Effector memory CD4-positive, alpha-beta T cell (primary cell): ENCODE measurements at places on chromosomes 7 and 10.

DNA sequence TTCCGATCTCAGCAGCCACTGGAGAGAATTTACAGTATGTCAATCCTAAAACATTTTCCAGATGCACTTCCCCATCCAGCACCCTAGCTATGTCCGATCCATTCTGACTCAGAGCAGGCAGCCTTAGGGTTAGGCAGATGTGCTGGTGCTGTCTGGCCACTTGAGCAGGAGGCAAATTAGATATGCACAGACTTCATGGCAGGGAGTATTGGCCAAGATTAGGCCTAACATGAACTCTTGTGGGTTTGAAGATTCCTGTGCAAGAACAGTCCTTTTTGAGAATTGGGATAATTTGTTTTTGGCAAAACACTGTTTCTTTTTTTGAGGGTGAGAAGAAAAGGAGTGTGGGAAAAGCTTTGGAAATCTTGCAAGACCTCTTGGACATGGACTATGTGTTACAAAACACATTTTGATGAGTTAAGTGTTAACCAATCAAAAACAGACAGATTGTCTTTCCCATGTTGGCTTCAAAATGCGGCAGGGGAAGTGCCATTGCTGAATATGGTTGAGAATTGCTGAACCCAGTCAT is 218.6 kb upstream of the INHBA start:
- DNase-seq = no peak

- DNase-seq = no peak
Measured at GRCh38 chr10:132940791-132941465, 1.4 kb downstream of the CFAP46 start.

DNA sequence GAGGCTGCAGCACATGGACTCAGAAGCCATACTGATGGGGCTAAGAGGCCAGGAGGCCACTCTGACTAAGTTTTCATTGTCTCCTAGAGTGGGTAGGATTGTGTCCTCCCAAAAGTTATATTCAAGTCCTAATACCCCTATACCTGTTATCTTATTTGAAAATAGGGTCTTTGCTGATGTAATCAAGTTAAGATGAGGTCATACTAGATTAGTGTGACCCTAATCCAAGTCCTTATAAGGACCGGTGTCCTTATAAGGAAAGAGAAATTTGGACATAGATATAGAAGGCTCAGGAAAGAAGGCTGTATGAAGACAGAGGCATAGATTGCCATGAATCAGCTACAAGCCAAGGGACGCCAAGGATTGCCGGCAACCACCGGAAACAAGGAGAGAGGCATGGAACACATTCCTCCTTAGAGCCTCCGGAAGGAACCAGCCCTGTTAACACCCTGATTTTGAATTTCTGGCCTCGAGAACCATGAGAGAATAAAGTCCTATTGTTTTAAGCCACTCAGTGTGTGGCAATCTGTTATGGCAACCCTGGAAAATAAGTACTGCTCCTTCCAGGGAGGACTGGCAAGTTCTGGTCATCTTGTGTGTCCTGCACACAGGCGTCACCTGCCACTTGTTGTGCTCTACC is 157.0 kb downstream of the EMX2 start:
- no peak for DNase-seq

GRCh38 chr10:45440511-45441062 is 66.6 kb downstream of the ALOX5 start:
- DNase-seq = no peak

DNA sequence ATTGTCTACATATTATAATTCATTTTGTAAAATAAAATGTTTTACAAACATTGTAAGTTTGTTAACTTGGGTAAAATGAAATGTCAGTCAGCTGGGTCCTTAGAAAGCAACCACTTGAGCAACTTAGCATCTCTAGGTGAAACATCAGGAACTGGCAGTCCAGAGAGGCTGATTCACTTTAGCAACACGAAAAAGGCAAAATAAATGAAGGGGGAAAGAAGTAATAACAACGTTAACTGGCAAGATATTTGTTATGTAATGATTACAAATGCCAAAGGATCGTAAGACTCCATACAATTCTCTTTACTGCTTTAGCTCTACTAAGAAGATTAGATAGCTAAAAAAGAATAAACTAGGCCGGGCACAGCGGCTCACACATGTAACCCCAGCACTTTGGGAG is 5.0 kb downstream of the PDZD8 start:
- DNase-seq = no peak

- no peak for DNase-seq
Measured at GRCh38 chr7:27835376-27835775, 95.4 kb downstream of the TAX1BP1 start.

DNA sequence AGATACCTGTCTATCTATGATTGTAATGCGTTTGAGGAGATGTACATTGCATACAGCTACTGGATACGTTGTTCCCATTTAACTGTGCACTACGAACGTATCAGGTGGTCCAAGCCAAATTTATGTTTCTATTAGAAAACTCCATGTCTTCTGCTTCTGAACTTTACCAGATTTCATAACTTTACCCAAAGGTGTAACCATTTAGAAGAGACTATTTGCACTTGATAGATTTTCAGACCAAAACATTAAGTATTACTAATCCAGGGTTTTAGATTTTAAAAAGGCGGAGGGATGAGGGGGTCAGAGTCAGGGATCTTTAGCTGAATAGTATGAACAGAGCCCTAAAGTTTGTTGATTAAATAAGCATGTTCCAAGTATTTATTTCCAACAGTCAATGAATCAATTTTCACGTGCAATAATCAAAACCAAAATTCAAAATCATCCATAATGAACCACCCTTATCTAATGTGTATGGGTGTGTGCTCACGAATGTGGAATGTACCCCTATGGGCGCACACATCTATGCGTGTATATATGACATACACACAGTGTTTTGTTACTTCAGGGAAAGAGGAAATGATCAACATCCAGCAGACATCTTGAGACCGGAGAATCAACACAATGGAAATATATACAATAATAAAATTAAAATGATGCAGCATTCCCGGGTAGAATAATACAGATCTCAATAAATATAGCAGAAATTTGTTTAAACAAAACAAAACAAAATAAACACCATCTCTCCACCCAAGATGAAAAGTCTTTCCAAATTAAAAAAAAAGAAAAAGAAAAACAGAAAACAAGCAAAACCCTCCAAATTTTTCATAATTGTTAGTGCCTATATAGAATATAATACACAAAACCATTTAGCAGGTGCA is 3.4 kb downstream of the FEZF1 start:
- DNase-seq = no peak

DNA sequence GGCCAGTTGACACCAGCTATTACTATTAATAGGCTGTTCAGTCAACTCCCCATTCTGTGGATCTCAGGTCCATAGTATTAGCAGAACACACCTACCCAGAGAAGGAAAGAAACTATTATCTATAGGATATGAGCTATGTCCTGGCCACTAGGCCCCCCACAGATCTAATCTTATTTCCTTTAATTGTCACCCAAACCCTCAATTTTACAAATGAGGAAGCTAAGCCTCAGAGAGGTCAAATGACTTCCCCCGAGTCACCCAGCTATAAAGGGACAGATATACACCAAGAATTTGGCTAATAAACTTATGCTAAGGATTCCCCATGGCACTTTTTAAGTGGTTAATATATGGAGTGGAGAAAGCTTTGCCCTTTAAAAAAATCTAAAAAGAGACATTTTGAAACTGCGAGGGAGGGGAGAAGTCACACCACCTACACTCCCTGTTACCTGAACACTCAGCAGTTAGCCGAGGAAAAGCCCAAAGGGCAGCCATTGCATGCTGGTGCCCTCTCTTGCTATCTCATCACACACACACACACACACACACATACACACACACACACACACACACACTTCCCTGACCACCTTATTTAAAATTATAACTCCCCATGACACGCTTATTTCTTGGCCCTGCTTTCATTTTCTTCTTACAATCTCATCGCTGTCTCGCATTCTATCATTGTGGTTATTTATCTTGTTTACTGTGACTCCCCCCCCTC is 157.0 kb upstream of the ADO start:
- no peak for DNase-seq

DNA sequence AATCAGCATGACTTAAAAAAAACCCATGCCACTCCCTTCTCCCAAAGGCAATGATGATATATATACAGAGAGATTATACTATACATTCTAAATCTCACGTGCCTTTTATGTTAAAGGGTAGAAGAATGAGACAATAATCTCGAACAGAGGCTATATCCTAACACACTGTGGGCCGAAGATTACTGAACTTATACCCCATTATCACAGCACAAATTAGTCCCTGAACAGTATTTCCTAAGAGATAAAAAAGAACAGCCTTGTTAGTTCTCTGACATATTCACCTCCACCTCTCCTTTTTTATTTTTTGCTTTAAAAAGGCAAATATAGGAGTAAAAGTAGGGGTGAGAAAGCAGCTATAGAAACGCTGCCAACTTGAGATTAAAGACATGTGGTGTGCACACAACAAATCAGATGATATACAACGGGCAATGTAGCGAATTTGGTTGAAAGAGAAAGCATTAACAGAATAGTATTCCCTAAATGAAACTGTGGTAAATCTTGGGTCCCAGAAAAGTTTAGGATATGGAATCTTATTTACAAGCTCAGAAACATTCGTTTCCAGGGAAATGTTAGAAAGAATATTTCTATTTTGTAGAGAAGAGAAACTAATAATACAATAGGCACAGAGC is 69.5 kb downstream of the JMJD1C start:
- no peak for DNase-seq

GRCh38 chr7:144545330-144545729 is 141.8 kb upstream of the NOBOX start:
- no peak for DNase-seq

GRCh38 chr10:110646417-110647135 is 2.4 kb downstream of the RBM20 start:
- DNase-seq = no peak

- no peak for DNase-seq
Measured at GRCh38 chr7:138349841-138350700, 110.0 kb upstream of the TRIM24 start.

- no peak for DNase-seq
Measured at GRCh38 chr10:21184216-21184615, 287.1 kb upstream of the NEBL start.

GRCh38 chr7:92433019-92433418 is 14.3 kb upstream of the GATAD1 start:
- no peak for DNase-seq

- DNase-seq = no peak
Measured at GRCh38 chr10:58189269-58189668, 78.4 kb downstream of the IPMK start.

GRCh38 chr10:126867567-126868365 is 37.5 kb upstream of the DOCK1 start:
- no peak for DNase-seq

DNA sequence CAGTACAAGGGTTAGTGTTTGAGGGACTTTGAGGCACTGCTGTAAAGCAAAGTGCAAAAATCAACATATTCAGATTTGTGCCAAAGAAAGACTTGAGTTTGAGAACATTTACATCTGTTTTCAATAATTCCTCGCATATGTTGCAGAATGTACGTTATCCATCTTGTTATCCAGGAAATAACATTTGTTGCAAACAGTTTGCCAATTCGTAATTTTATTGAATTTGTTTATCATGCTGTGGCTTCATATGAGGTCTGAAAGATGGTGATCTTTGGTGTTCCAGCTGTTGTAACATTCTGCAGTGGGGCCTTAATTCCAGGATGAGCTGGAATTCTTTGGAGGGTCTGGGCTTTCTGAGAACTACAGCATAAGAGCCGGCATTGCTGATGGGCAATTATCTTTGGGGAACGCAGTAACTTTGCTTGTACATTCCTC is 396.2 kb downstream of the LRMDA start:
- no peak for DNase-seq

- no peak for DNase-seq
Measured at GRCh38 chr10:78623578-78624215, 445.1 kb upstream of the ZMIZ1 start.

GRCh38 chr7:54015251-54015650 is 526.9 kb upstream of the VSTM2A start:
- DNase-seq = no peak

DNA sequence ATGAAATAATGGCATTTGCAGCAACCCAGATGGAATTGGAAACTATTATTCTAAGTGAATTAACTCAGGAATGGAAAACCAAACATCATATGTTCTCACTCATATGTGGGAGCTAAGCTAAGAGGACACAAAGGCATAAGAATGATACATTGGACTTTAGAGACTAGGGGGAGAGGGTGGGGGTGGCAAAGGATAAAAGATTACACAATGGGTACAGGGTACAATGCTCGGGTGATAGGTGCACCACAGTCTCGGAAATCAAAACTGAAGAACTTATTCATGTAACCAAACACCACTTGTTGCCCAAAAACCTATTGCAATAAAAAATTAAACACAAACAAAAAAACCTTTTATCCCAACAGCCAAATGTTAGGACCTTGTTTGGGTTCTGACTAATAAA is 17.8 kb downstream of the AGMO start:
- no peak for DNase-seq

- DNase-seq = no peak
Measured at GRCh38 chr7:38525857-38526256, 105.3 kb downstream of the AMPH start.
